ENCODE measurements at places on chromosomes 11 and 22.

DNA sequence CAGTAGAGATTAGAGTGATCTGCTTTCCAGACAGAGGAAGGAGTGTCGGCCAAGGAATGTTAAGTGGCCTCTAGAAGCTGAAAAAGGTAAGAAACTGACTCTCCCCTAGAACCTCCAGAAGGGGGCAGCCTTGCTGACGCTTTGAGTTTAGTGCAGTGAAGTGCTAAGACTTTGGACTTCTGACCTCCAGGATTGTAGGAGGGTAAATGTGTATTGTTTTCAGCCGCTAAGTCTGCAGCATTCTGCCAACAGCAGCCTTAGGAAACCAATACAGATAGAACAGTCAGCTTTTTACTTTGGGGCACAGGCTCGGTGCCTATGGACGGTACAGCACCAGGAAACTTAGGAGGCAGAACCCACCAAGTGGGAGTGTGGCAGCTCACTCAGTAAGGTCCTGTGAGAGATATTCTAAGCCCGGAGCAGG is 3.6 kb upstream of the TBC1D22A start:
- DNase-seq: peak; percentile 39

DNA sequence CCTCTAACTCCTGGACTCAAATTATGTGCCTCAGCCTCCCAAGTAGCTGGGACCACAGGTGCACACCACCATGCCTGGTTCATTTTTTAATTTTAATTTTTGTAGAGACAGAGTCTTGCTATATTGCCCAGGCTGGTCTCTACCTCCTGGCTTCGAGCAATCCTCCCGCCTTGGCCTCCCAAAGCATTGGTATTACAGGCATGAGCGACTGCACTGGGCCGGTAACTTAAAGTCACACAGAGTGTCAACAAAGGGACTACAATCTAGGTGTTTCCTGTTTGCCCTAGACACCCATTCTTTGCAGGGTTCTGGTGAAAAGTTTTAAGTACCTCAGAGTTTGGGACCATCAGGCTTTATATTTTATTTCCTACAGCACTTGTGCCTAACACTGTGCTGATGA is 8.4 kb downstream of the UVRAG start:
- no peak for DNase-seq

GRCh38 chr11:7077101-7077500 is 11.7 kb upstream of the RBMXL2 start:
- DNase-seq: no peak

GRCh38 chr11:110812086-110812733 is 100.0 kb upstream of the ARHGAP20 start:
- DNase-seq: no peak

DNA sequence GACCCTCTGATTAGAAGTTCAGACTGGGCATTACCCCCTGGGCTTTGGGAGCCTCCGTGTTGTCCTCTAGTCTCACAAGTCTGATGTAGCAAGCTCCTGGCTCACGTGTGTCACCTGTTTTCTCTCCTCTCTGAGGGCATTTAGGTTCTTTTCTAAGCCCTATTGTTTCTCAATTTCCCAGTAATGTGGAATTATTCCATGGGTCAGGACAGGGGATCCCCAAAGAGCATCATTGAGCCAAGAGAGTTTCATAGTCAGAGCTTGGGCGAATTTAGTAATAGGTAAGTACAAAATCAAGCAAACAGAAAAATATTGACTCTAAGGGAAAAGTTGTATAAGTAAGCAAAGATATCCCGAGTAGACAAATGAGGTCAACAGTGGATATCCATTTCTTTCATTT is 57.3 kb downstream of the PPP6R2 start:
- no peak for DNase-seq

- DNase-seq: no peak
These were observed 23.8 kb upstream of the TOLLIP start for GRCh38 chr11:1333091-1333772.

- no peak for DNase-seq
These were observed 657 bp upstream of the MAPK8IP2 start for GRCh38 chr22:50599816-50600455.

- DNase-seq: no peak
These were observed 29.4 kb upstream of the CCDC188 start for GRCh38 chr22:20180245-20180630.

GRCh38 chr11:27926981-27927481 is 180.9 kb downstream of the KIF18A start:
- DNase-seq: no peak

DNA sequence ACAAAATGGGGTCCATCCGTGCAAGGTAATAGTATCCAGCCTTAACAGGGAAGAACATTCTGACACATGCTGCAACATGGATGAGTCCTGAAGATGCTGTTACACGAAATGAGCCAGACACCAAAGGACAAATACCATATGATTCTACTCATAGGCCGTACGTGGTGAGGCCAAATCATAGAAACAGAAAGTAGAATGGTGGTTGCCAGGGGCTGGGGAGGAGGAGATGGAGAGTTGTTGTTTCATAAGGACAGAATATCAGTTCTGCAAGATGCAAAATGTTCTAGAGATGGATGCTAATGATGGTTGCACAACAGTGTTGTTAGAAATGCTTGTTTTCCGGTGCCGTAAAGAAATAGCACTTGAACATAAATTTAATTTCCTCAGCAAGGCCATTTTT is 2.6 kb downstream of the TBX10 start:
- no peak for DNase-seq

DNA sequence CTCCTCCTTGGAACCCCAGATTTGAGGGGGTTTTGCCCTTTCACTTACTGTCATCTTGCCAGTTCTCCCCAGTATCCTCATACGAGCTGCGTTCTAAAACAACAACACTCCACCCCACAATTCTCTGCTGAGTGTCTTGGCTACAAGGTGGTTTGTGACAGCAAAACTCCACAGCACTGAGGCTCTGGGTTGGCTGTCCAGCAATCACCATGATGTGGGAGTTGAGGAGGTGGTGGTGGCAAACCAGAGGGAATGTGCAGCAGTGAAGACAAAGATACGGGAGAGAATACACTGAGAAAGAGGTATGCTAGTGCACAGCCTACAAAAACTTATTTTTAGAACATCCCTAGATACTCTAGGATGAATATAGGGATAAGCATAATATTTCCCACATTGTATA is 335.0 kb downstream of the C11orf87 start:
- DNase-seq: no peak

DNA sequence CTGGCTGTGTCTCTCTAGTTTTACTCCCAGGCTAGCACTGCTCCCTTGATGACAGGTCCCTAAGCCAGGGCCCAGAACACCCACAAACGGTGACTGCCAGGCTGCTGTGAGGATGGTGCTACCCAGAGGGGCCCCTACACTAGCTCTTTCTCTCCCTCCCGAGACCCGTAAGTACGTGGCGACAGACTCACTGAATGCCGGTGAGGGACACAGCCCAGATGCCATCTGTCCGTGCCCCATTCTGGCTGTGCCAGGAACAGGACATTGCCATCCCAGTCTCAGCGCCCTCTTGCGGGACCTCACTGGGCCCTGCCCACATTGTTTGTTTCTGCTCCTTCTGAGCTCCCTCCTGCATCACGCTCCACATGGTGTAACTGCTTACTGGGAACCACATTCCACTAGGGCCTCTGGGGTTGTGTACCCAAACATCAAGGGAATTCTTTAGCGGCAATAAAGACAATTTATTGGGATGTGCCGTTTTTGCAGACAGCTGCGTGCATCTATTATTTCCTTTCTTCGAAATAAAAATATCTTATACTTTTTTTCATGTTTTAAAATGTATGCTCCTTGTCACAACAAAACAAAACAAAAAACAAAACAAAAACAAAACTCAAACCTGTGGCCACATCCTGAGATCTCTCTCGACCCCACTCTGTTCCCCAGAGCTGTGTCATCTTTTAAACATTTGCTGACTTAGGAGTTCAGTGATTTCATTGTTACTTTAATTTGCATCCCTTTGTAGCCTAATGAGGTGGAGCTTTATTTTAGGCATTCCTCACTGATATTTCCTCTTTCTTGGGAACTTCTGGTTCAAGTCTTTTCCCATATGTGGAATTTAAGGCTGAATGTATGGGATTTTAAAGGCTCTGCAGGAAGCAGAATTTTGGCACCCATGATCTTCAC is 4.4 kb upstream of the TPCN2 start:
- DNase-seq: no peak
